ENCODE measurements at places on chromosomes 13 and 19.

DNA sequence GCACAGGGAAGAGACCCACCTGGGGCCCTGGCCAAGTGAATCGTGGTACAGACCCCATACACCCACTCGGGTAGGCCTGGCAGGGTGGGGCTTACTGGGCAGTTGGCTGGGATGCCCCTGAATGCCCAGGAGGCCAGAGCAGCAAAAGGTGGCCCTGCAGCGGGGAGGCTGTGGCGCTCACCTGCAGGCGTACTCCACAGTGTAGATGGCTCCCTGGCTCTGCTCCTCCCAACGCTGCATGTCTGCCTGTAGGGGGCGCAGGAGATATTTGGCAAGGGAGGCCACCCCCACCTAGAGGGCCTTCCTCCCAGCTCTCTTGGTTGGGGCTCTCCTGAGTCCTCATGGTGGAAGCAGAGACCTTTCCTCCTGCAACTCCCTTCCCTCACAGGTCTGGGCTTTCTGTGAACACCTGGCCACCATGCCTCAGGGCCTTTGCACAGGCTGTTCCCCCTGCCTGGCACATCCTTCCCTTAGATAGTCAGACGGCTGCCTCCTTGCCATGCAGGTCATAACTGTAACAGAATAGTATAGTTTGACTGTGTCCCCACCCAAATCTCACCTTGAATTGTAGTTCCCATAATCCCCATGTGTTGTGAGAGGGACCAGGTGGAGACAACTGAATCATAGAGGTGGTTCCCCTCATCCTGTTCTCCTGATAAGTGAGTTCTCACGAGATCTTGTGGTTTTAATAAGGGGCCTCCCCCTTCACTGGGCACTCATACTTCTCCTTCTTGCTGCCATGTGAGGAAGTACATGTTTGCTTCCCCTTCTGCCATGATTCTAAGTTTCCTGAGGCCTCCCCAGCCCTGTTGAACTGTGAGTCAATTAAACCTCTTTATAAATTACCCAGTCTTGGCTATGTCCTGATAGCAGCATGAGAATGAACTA is 5.9 kb downstream of the BORCS8 start:
- DNase-seq = peak; percentile 73

GRCh38 chr19:46431824-46432223 is 3.1 kb upstream of the PNMA8C start:
- no peak for DNase-seq

GRCh38 chr13:44244288-44244687 is 129.3 kb upstream of the SERP2 start:
- DNase-seq = no peak

DNA sequence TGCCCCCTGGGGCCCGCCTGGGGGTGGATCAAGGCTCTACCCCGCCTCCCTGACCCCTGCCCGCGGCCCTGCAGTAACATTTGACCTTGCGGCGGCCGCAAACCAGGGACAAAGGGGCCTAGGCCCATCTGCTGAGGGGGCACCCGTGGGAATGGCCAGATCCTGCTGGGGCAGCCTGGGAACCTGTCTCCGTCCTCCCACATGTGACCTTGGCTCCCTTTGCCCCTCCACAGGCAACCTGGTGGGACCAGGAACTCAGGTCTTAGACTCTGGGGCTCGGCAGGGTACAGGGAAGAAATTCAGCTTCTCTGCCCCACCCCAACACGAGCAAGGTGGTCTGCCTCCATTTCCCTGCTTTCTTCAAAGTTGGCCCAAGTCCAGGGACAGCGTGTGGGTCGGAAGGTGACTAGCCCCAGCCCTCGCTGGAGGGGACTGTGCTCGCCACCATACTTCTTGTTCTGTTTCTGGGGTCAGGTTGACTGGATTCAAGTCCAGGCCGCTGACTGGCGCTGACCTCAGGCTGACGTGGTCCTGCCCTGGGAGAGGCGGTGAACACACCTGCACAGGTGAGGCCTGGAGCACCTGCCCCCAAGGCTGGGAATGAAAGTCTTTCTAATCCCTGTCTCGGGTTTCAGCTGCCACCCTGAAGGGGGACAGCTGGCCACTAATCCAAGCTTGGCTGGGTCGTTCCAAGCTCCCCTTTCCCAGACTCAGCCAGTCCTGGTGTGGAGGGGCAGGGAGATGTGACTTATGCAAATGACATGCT is 2.5 kb upstream of the NR2F6 start:
- no peak for DNase-seq

DNA sequence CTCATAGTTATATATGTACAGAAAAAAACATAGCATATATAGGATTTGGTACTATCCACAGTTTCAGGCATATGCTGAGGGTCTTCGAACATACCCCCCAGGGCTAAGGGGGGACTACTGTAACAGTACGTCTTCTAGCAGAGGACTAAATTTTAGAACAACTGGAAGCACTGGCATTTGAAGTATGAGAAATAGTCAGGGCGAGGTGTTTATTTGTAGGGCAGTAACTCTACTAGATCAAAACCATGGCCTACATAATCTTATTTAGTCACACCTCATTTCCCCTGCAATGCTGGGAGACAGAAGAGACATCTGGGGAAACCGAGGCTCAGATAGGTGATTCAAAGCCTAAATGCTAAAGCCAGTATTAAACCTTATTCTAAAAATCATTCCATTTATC is 245.6 kb downstream of the DCT start:
- no peak for DNase-seq

- no peak for DNase-seq
These were observed 33.0 kb downstream of the CYSLTR2 start for GRCh38 chr13:48686636-48687210.

DNA sequence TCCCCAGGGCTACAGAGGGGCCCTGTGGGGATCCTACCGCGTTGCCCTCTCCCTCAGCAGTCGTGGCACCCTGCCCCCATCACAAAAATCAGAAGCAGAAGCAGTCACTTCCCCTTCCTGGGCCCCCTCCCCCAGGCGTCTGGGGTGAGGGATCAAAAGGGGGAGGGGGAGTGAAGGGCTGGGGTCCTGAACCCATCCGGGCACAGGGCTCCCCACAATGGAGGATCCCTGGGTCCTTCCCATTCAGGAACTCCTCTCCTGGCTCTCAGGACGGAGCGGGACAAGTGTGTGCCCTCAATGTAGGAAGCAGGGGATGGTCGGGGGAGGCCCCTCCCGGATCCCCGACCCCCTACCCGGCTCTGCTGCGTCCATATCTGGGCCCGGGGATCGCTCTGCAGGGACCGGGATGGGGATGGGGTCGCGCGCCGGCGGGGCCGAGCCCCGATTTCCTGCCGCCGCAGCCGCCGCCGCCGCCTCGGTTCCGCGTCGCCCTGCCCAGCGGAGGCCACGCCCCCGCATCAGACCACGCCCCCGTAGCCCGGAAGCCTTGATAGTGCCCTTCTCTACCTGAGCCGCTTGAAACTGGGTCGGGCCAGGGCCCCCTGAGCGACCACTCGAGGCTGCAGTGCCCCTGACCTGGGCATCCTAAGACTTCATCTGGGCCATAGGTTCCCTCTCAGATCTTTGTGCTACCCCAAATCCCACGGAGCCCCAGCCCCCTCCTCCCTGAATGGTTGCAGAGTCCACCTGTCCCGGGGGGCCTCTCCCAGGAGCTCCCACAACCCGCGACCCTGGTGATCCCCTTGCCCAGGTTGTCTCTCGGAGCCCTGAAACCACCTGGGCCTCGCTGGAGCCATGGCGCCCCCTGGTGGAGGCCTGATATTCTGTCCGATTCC is at the start of gene GMIP:
TSS of gene GMIP (minus strand) at position 500 of the 896 bp plus-strand sequence. CDS start at position 372, 128 bp downstream.
- DNase-seq = peak; percentile 78

DNA sequence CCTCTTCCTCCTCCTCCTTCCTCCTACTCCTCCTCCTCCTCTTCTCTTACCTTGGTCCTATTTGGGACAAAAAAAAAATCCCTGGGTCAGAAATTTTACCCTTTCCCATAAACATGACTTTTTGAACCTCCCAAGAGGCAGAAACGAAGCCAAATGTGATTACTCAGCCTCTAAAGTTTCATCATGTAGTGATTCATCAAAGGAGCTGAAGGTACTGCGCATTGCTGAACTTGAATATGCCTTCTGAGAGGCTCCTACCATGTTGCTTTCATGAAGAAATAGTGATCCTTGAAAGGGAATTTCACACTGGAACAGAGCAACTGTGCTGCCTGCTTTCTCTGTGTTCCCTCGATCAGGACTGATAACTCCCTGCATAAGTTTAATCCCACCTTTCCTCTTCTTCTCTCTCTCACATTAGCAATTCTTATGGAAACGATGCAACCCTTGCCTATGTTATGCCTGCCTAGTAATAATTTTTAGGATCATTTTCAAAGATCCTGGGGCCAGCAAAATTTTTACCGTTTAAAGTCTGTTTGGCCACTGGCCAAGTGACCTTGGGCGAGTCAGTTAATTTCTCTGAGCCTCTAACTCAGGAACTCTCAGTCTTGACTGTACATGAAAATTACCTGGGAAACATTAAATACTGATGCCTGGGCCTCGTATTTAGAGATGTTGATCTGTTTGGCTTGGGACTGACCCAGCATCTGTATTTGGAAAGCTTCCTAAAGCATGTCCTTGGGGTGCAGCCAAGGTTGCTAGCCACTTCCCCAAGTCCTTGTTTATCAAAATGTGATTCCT is 149.5 kb downstream of the DCT start:
- no peak for DNase-seq

- no peak for DNase-seq
These were observed 372.0 kb downstream of the EFNB2 start for GRCh38 chr13:106163426-106163825.

- DNase-seq = no peak
These were observed 71.9 kb upstream of the IPO5 start for GRCh38 chr13:97881556-97881955.

DNA sequence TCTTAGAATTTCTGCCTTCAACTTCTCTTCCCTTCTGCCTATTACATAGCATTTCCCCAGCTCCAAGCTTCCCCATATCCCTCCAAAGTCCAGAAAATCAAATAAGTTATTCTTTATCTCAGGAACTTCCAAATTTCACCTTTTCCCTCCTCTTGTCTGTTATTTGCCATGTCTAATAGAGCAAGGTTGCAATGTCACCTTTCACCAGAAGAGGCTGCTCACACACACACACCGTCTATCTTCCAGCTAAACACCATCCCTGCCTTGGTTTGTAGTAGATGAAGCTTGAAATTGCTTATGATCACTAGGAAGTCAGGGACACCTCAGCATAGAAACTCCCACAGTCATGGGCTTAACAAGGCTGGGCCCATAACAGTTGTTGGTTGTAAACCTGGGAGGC is 48.4 kb downstream of the ZNRF4 start:
- DNase-seq = no peak

DNA sequence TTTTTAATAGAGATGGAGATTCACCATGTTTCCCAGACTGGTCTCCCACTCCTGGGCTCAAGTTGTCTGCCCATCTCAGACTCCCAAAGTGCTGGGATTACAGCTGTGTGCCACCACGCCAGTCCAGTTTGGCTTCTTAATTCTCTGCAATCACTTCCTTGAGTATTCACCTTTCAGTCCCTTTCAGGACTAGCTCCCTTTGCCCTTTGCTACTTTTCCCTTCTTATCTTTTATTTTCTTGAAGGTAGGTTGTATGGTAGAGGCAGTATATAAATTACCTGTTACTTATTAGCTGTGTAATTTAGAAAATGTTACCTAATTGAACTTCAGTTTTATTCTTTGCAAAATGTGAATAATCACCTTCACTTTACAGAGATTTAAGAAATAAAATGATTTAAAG is 285.8 kb downstream of the FGF9 start:
- no peak for DNase-seq

DNA sequence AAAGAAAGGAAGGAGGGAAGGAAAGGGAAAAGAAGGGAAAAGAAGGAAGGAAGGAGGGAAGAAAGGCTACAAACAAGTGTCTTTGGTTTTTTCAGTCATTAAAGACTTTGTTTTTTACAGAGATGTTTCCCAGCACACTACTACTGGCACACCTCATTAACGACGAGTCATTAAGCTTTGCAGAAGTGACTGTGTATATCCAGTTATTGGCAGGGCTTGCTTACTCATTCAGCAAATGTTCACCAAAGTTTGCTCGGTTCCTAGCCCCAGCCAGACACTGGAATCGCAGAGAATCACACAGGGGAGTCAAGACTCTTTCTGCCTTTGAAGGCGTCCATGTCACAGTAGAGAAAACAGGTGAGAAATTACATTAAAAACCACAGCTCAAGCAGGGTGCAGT is 4.3 kb downstream of the NLRP12 start:
- DNase-seq = no peak
